ENCODE measurements at places on chromosomes 16 and 17.
A peak's percentile ranks its signal among the peaks of the same experiment; 100 is the strongest.

DNA sequence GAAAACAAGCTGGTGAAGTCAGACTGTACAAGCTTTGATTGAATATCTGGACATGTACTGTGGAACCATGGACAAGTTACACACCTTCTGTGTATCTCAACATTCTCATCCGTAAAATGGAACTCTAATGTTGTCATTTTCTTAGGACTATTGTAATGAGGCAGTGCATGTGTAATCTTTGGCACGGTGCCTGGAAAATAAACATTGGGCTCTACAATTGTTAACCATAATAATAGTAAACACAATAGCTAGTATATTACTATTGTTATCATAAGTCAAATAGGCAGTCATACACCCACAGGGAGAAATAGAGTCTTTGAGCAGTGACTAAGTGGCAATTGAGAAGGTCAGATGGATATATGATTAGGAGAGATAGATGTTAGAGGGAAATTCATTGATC, 39.8 kb upstream of the ANKFN1 start:
- no peak for DNase-seq

DNA sequence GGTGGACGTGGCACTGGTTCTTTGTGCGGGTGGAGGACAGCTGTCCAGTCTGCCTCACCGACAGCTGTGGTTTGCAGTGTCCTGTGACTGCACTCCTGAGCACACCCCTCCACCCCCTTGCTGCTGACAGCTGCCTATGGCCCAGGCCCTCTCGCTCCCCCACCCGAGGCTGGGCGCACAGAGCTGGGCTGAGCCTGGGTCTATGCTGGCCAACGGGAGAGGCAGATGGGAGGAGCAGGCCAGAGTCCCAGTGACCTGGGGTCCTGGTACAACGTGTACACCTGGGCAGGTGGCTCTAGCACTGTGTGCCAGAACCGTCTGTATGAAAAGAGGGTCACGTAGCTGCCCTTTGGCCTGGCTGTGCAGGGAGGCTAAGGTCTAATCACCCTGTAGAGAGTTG, 30.5 kb downstream of the BAIAP2 start:
- no peak for DNase-seq

- no peak for DNase-seq
Measured at GRCh38 chr16:11042191-11042590, 97.8 kb downstream of the CLEC16A start.

GRCh38 chr16:83994087-83994486, 26.0 kb downstream of the NECAB2 start:
- no peak for DNase-seq

DNA sequence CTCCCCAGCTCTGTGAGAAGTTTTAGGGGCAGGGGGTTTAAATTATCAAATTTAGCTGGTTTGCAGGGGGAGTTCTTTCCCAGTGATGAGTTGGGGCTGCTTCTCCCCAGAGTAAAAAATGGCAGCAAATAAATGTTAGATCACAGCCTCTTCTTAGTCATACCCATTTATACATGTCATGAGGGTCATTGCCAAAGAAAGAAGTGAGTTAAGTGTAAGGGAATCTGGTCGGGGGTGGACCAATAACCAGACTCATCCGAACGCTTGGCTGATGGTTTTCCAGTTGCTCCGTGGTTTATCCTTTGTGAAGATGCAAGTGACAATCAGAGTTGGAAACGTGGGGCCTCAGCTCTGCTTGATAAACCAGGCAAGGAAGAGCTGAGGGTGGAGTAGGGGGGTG, 87.1 kb downstream of the PLXDC1 start:
- no peak for DNase-seq

- no peak for DNase-seq
Measured at GRCh38 chr17:67285360-67285759, 40.4 kb upstream of the HELZ start.

DNA sequence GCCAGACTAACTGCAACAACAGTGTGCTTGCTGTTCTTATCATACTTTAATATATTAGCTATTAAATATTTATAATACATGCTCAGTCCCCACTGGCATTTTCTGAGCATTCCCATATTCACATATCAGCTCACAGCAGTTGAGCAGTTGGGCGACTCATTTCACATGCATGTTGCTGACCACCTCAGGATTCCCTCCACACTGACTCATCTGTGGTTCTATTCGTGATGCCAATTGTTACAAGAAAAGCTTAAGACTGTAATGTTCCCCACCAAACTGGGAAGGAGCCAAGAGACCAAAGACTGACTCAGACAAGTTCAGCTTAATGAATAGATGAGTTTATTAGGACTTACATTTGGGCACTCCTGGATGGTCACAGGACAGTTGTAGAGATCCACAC, 100.3 kb upstream of the KIF2B start:
- no peak for DNase-seq

GRCh38 chr17:28725660-28726225, 290 bp downstream of the TLCD1 start:
- peak; percentile 57 for DNase-seq

DNA sequence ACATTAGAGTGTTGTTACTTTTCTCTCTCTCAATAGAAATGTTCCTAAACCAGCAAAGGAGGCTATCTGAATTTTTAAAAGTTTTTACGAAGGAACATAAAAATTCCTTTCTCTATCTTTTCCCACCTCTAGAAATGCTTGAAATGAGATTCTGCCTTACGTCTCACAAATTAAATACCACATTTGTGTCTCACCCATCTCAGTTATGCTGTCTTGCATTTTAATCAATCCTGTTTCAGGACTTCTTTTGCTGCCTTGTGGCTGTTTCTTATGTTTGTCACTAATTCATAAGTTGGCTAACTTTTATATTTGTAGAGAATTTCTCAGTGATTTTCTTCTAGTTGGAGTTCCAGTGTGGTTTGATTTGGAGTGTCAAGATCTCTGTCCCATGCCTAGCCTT, 3.5 kb downstream of the OMG start:
- no peak for DNase-seq
